ENCODE measurements at places on chromosomes 5 and 9.

DNA sequence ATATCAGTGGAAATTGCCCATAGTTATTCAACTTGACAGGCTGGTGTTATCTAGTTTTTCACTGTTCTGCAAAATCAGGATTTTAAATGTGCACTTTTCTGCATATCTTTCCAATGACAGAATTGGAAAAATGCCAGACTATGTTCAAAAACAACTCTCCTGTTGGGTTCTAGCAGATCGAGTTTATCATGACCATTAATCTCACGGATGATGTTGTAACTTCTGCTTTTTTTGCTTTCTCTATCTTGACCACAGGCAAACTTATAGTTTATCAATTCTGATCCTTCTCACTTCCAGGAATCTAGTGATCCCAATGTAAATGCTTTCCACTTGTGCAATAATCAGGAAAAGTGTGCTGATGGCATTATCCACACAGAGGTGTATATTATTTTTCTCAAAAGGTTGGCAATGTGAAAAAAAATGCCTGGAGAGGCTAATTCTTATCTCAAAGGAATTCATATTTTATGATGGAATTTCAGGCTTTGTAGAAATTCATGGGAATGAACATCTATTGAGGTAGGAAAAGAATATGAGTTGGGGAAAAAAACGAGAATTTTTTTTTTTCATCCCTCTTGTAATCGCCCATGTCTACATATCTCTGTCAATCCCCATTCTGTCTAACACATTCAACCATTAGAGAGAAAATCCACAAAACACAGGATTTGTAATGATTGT is 73.6 kb upstream of the DAB2 start:
- no peak for DNase-seq

DNA sequence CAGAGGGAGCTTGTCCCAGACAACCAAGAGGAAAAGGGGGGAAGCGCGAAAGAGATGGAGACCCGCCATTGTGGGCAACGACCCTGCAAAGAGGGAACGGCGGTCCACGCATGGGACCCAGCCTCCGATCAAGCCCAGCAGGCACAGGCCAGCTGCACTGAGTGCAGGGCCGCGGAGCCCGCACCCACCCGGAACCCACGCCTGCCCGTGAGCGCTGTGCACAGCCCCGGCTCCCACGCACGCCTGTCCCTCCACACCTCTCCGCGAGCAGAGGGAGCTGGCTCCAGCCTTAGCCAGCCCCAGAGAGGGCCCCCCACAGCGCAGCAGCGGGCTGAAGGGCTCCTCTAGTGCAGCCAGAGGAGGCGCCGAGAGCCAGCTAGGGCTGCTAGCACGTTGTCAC is 416.5 kb downstream of the DMRTA1 start:
- no peak for DNase-seq

DNA sequence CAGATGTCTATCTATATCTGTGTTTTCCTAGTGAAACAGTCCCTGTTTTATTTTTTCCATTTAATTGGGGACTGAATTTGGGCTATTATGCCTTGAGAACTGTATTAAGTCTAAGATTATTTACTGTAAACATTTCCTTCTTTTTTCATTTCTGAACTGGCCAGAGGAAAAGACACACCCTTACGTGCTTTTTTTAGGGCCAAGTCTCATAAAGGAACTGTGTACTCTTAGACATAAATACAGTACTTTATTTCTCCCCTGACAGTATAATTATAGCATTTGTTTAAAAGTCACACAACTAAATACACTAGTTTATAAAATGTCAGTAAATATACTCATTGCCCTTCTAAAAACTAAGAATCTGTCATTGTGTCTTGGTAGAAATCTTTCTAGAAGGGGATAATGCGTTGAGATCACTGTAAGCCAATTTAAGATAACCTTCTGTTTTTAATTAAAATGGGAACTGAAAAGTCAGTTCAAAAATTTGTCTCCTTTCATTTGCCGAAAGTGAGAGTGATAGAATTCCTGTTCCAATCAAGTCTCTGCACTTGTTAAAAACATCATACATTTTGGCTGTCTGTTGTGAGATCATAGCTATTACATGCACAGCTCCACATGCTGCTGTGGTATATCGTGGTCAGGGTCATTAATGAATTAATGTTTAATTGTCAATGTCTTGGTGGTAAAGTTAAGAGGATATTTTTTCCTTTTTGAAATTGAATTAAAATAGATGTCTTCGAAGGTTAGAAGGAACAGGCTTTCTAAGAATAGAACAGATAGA is 132.1 kb downstream of the FOCAD start:
- no peak for DNase-seq

- no peak for DNase-seq
These were observed at the start of gene GABRA1 for GRCh38 chr5:161847941-161848391. Gene GABRA1, plus strand, starts transcription at chr5:161848120. Its CDS starts 2,691 bp downstream, at chr5:161850811.

GRCh38 chr5:91639744-91640143 is 256.6 kb upstream of the ARRDC3 start:
- DNase-seq: no peak

Measured in effector memory CD8-positive, alpha-beta T cell (primary cell).